SHP77 treated with DMSO at 0.1 percent for 48 hours (cell line): ENCODE measurements at places on chromosomes 1 and 21.

DNA sequence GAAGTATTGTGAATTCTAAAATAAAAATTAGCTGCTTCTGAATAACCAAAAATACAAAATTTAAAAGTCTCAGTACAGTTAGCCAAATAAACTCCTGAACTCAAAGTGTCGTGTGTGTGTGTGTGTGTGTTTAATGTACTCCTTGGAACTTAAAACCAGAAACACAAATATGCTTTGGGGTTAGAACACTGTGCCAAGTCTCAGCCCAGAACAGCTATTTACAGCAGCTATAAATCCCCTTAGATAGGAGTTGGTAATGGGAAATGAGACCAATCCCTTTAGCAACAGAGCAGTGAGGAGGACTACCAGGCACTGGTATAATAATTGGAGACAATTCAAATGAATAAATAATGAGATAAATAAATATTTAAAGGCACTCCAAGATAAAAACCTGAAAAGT, 83.1 kb downstream of the PATJ start:
- no peak for DNase-seq

DNA sequence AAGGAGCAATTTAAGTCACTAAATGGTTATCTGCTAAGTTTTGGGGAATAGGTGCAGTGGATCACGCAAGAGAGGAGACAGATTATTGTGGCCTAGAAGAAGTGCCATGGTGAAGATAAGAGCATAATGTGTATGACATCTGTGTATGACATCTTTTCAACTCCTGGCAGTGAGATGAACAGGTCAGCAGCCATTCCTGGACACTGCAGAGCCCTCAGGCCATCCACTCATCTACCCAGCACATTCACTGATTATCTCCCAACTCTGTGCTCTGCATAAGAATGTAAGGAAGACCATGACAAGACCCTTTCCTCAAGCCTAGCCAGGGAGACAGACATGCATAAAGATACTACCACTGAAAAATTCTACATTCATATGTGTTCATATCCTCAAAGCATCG, 73.7 kb downstream of the DDR2 start:
- no peak for DNase-seq

GRCh38 chr1:98732985-98733781, 71.7 kb downstream of the SNX7 start:
- DNase-seq, result no peak

DNA sequence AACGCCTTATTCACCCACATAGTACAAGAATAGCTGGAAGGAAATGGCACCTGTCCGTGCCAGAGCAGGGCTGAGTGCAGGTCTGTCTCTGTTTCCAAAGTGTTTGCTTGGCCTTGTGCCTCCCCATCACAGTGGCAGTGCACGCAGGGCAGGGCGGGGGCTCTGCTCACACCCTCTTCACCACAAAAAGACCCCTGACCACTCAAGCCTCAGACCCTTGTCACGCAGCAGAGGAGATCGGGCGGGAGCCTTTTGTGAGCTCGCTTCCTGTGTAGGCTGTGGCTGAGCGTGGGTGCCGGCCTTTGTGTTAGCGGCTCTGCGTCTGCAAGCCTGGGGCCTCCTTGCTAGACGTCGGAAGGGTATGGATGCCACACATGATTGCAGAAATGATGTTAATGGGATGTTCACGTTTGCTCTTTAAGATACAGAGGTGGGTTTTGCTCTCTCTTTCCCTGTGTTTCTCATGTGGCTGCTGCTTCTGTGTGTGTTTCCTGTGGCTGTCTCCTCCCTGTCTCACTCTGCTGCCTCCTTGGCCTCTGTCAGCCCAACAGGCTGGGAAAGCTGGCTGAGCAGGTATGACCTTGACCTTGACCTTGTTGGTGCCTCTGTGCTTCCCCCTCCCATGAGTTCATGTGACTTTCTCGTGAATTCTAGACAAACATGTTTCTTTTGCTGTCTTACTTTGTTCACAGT, 45.4 kb downstream of the S100B start:
- no peak for DNase-seq

DNA sequence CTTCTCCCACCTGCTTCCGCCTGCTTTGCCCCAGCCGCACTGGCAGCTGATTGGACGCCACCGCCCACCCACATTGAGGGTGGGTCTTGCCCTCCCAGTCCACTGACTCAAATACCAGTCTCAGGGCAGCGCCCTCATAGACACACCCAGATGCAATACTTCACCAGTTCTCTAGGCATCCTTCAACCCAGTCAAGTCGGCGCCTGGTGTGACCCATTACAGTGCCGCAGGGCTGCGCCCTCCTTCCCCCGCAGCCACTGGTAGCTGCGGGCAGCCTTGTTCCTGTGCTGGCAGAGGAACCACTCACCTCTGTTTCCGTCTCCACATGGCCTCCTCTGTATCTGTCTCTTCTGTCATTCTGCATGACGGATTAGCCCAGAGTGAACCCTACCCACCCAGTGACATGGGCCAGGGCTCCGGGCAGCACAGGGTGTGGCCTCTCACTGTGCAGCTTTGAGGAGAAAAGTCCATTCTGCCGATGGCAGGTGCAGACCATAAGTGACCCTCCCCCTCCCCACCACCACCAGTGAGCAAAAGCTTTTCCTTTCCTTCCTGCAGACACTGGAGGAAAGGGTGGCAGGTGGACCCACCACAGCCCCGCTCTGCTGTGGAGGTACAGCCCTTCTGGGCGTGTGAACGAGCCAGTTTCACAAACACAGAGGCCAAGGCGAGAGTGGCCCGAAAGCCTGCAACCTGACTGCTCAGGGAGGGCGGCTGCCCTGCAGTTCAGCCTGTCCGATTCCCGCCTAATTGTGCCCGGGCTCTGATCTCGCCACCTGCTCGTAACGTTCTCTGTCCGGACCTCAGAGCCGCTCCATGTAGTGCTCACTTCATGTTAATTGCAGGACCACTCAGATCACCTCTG, 57.1 kb downstream of the FAAP20 start:
- no peak for DNase-seq

DNA sequence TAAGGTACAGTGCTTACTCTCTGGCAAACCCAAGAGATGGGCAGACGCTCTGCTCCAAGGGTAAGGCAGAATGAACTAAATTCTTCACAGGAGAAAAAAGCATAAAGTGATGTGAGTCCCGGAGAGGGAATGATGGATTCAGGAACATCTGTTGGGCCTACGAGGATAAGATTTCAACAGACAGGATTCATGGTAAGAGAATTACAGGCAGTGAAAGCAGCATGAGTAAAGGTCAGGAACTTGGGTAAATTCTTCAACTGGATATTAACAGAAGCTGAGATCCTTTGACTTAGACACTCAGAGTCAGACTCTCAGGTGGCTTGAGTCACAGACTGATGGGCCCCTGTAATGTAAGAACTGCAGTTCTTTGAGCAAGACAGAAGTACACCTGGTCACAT, 152.6 kb downstream of the TRABD2B start:
- no peak for DNase-seq
